Esophagus squamous epithelium (tissue), 5 donors: ENCODE measurements at places on chromosomes 7 and 10.

GRCh38 chr10:97028126-97028831 is 157.5 kb downstream of the SLIT1 start:
- no peak for DNase-seq

DNA sequence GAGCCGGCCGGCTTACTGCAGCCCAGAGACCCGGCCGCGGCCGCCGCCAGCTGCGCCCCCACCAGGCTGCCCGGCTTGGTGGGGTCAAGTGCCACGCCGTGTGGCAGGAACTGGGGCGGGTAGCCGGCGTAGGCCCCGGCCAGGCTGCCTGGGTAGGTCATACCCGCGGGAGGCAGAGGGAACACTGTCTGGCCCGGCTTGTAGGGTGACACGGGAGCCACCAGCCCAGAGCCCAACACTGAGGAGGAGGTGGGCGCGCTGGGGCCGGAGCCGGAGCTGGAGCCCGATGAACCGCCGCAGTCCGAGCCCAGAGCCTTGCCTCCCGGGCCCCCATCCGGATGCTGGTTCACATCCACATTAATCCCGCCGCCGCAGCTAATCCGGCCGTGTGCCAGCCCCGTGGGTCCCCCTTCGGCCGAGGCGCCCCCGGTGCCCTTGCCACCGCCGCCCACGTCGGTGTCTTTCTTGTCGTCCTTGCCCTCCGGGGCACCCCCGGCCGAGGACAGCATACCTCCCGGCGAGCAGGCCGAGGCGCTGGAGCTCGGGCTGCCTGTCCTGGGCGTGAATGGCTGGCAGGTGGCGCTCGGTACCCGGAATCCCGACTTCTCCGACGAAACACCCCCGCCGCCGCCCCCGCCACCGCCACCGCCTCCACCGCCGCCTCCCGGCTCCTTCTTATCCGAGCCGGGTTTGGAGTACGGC is 2.0 kb downstream of the ZNF503 start:
- no peak for DNase-seq

DNA sequence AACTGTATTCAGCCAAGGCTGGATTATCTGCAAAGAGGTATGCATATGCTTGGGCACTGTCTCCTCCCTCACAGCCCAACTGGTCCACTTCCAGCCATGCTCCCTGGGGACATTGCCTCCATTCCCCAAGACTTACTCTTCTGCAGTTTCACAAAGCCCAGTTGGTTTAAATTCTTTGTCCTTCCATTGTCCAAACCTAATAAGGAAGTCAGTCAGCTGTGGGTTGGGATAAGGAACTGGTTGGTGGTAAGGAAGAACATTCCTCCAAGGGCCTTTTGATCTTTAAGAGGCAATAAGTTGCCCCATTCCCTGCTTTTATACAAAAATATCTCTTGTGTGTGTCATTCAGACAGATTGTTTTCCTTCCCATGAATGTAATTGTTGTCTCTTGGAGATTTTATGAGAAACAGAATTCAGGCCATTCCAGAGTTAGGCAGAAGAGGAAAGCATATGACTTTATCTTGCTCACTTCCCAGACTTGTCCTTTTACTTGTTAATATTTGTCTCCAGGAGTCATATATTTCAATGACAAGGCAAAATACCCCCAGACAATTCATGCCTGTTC is 673.7 kb downstream of the SUGCT start:
- DNase-seq: no peak

DNA sequence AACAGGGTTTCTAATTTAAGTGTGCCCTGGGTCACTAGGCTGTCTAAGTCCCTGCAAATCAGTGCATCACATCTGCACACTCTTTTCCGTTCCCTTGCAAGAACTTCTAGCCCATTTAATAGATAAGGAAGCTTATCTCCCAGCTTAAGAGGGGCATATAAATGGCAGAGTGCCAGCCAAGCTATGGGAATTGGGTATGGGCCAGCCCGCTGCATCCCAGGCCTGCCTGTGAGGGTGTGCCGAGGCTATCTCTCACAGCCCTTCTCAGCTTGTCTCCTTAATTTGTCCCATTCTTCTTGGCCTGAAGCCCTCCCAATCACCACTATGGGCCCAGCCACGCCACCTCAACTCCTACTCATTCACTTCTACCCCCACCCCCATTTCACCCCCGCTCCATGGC is 14.7 kb downstream of the AQP1 start:
- DNase-seq: no peak

DNA sequence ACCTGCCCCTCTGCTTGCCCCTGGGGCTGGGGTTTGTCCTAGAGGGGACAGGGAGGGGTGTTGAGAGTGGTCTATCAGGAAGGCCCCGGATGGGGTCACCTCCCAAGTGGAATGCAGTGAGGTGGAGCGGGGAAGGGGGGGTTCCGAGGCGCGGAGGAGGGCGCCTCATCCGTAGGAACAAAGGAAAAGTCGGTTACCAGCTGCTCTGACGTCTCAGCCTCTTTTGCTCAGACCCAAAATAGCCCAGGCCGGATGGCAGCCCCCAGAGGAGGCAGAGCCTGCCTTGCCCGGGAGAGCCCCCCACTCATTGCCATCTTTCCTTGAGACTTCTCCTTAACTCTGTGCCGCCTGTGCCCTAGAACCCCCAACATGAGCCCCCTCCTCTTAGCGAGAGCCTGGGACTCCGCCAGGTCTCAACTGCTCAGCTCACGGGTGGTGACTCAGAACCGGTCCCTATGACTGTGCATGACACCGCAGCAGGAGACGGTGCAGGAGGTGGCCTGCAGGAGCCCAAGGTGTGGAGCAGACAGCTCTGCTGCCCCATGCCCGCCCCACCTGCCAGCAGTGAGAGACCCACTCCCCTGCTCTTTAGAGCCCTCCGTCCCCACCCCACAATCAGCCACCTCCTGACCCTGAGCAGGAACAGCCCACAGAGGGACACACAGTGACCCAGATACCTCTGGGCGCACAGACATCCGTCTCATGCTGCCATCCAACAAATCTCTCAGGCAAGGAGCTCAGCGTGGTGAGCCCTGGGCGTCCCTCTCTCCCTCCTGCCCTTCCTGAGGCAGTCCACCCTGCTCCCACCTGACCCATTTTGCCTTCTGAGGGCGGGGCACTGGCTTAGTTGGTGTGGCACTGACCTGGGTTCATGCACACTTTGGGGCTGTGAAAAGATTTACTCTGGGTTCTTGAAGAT is 13.1 kb downstream of the STX1A start:
- no peak for DNase-seq

GRCh38 chr10:120511165-120511564 is 54.1 kb downstream of the PLPP4 start:
- no peak for DNase-seq

DNA sequence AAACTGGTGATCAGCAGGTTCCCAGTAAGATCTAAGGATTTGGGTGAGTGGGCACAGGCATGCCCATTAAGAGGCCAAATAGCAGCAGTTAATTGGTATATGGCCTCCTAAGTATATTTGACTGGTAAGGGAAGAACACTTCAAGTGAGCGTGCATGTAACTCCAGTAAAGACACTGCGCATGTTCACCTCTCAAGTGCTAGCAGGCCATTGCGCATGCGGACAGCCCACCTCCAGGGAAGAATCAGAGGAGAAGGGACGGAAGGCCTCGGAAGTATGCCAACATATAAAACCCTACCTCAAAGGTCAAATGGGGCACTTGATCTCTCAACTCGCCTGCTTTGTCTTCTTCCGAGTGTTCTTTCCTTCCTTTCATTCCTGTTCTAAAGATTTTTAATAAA is 118.0 kb downstream of the ARL5B start:
- DNase-seq: no peak
